ENCODE measurements at places on chromosomes 3 and 15.

- no peak for DNase-seq
Measured at GRCh38 chr3:137471130-137471529, 293.0 kb upstream of the SOX14 start.

- DNase-seq, result no peak
Measured at GRCh38 chr15:74890665-74890960, 771 bp downstream of the MPI start.

- no peak for DNase-seq
Measured at GRCh38 chr3:123953735-123954134, 7.3 kb downstream of the CCDC14 start.

GRCh38 chr15:75727031-75727531 lies 14.4 kb upstream of the CSPG4 start:
- DNase-seq, result no peak
